Esophagus mucosa (tissue), 1 donor: ENCODE measurements at places on chromosomes 5 and 9. TPM values are rescaled to one million over a fixed set of nuclear protein-coding genes. Genes with fewer than 3 reads are reported as not detected.

The PDE6A gene
- 0.48 TPM for total RNA-seq

- ATAC-seq: no peak
These were observed 19.3 kb downstream of the NFIB start for GRCh38 chr9:14294659-14295058.

- no peak for ATAC-seq
These were observed 15.8 kb downstream of the SLC25A48 start for GRCh38 chr5:135850231-135850630.

DNA sequence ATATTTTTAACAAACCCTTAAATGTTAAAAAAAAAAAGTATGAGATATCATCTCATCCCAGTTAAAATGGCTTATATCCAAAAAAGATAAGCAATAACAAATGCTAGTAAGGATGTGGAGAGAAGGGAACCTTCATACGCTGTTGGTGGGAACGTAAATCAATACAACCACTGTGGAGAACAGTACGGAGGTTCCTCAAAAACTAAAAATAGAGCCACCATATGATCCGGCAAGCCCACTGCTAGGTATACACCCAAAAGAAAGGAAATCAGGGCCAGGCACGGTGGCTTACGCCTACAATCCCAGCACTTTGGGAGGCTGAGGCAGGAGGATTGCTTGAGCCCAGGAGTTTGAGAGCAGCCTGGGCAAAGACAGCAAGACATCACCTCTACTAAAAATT, 3.0 kb downstream of the MTMR12 start:
- ATAC-seq: no peak

DNA sequence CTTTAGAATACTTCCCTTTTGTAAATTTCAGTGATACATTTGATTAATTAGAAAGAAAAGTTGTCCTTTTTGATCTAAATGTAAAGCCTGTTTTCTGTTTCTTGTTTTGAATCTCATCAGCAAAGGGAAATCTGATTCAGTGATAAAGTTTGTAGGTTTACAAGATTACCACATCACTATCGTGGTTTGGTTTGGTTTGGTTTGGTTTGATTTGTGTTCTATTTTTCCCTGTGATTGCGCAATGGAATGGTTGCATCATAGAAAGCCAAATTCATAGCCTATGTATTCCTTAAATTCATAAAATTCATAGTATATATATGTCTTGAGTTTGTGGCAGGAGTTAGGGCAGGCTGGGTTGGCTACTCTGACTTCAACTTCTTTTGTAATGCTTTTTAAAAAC, 15.2 kb downstream of the SRFBP1 start:
- no peak for ATAC-seq

DNA sequence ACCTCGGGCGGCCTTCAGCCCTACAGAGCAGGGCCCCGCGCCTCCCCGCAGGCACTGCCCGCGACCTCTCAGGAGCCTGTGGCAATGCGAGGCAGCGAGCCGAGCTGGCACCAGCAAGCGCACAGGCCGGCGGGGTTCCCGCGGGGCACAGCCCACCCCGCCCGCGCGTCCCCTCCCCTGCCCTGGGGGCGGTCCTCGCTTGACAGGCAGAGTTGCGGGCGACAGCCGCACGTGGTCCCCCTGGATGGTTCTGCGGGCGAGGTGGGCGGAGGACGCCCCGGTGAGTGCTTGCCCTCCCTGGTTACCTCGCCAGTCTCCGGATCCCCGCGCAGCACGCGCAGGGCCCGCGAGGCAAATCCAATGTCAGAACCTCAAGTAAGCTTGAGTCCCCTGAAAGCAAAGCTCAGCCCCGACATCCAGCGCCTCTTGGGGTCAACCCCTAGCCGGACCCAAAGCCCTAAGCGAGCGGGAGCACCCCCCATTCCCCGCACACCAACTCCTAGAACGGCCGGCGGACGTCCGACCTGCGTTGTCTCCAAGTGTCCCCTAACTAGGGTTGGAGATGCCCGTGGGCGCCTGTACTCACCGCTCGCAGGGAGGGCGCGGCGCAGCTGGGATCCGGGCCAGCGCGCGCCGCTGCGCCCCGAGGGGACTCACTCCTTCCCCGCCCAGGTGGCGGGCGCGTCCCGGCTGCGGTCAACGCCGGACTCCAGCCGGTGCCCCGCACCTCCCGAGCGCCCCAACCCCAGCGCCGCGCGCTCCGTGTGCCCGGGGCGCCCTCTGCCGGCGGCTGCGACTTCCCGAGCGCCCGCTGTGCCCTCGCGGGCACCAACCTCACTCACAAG, at the start of gene DRD1:
DRD1 (minus strand) TSS at position 123 of the 845 bp plus-strand sequence. CDS start 1,083 bp downstream, outside the sequence.
- ATAC-seq: peak; percentile 72
